Activated CD8-positive, alpha-beta memory T cell treated with anti-CD3 and anti-CD28 coated beads for 1 hour (primary cell): ENCODE measurements at places on chromosomes 16 and 17.

GRCh38 chr17:67718325-67718941, 697 bp downstream of the NOL11 start:
- no peak for DNase-seq

DNA sequence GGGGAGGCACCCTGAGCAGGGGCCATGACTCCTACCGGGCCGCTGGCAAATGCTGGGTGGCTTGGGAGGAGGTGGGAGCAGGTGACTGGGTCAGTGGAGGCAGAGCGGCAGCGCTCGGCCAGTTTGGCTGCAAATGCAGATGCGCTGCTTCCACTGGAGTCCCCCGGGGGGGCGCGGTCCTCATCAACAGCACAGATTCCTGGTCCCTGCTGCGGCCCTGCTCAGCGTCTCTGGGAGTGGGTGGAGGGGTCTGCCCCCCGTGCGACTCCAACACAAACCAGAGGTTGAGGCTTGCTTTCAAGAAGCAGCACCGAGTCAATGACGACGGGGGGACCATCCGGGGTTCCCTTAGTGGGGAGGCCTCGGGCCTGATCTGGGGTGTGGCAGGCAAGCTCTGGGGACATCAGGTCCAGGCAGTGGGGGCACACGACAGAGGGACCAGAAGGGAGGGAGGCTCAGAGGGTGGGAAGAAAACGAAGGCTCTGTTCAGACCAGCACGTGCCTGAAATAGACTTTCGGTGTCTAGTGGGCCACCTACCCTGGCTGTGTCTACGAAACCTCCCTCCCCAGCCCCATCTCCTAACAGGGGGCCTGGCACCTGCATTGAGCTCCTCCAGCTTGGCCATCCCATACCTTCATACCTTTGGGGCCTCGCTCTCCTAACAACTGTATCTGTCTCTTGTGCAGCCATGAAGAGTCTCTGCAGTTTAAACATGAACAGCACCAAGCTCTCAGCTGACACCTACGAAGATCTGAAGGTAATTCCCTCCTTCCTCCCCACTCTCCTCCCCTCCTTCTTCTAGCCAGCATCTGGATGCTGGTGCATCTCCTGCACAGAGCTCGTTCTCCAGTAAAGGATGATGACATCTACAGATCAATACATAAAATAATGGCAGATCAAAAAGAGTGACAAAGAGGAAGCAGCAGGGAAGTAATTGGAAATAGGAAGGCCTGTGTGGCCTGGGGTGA, 72.5 kb upstream of the PLCG2 start:
- no peak for DNase-seq

DNA sequence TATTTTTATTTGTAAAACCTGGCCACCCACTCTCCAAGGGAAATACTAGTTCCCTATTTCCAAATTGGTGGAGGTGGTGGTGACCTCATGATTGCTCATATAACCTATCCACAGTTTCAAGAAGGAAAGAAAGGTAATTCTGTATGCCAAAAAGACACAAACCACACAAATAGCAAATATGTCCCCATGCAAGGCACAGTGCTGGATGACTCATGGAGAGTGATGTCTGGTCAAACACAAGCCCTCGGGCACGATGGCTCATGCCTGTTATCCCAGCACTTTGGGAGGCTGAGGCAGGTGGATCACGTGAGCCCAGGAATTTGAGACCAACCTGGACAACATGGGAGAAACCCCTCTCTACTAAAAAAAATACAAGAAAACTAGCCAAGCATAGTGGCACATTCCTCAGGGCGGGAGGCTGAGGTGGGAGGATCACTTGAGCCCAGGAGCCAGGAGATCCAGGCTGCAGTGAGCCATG, 64.2 kb downstream of the GNA13 start:
- DNase-seq = no peak

GRCh38 chr16:5633845-5634440, 536.3 kb upstream of the EEF2KMT start:
- DNase-seq = no peak

- DNase-seq = no peak
Measured at GRCh38 chr16:2335286-2335895, 5.1 kb downstream of the ABCA3 start.

GRCh38 chr17:7133916-7134315, 19.3 kb upstream of the ASGR2 start:
- DNase-seq = no peak

GRCh38 chr16:2777903-2778629, 986 bp upstream of the ELOB start:
- DNase-seq = no peak

DNA sequence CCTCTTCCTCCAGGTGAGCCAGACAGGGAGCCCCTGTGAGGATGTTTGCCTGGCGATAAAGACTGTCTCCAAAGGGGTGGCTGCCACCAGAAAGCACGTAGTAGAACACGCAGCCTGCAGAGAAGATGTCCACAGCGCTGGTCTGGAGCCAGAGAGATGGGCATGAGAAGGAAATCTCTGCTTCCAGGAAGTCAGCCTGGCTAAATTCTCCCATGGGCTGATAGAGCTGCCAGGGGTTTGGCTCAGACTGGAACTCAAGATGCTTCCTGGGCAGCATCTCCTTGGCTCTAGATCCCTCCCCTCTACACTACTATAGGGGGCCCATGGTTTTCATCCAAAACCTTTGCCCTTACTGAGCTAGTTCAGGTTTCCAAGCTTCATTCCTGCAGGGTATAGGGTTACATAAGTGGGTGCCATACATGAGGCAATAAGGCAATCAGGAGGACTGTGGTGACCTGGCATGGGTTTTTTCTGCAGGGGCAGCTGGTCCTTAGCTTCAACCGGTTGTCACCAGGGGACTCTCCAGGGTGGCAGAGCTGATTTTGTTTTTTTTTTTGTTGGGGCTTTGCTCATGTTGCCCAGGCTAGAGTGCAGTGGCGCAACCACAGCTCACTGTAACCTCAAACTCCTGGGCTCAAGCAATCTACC, 13.6 kb downstream of the PLK1 start:
- DNase-seq = no peak
